ENCODE measurements at places on chromosomes 5 and 9. TPM values are rescaled to one million over a fixed set of nuclear protein-coding genes. Genes with fewer than 3 reads are reported as not detected.

Gene GALNT12
- polyA plus RNA-seq: 0.26 TPM

Gene F2RL1
- 21.8 TPM for polyA plus RNA-seq

Gene NAIF1
- 9.7 TPM for polyA plus RNA-seq

Gene PCDHA5
- polyA plus RNA-seq: not detected

Gene FPGS
- polyA plus RNA-seq: 77.7 TPM

Gene AFAP1L1
- 7.9 TPM for polyA plus RNA-seq

Gene SLCO4C1
- not detected for polyA plus RNA-seq

Gene SPATA31A3
- polyA plus RNA-seq: not detected

Gene BTNL8
- polyA plus RNA-seq: not detected

Data from endothelial cell of umbilical vein (primary cell).